ENCODE measurements at places on chromosomes 2 and 18. TPM values are rescaled to one million over a fixed set of nuclear protein-coding genes. Genes with fewer than 3 reads are reported as not detected.

GRCh38 chr2:181456660-181457120, 496 bp upstream of the ITGA4 start:
- peaks cover 15% of the 10 kb centered on the region for H3K4me1 ChIP-seq
- no peaks in the 10 kb centered on the region for H3K27me3 ChIP-seq

DNA sequence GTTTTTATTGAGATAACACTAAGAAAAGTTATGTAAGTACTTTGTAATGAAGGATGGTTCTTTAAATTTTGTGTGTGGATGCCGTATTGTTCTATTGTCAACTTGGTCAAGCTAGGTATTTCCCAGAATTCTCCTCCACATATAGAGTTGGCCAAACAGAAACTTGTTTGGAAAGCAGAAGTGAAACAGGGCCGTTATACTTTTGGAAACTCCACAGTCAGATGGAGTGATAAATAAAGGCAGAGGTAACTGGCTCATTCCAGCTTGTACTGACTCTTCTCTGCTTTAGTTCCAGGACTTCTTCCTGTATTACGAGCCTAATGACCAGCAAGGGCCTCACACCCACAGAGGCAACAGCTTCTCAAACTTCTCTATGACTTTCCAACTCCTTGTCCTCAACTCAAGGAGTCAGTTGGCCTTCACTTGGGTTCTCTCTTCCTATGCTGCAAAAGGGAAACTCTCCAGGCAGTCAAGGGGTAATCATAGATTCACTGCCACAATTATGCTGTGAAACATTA, 16.4 kb upstream of the STARD7 start:
- no peaks in the 10 kb centered on the region for H3K4me1 ChIP-seq
- no peaks in the 10 kb centered on the region for H3K27me3 ChIP-seq
- no peak overlapping the region for H3K4me3 ChIP-seq
- peak overlapping the region; percentile 55 for H3K27ac ChIP-seq
- no peaks in the 10 kb centered on the region for H3K36me3 ChIP-seq

DNA sequence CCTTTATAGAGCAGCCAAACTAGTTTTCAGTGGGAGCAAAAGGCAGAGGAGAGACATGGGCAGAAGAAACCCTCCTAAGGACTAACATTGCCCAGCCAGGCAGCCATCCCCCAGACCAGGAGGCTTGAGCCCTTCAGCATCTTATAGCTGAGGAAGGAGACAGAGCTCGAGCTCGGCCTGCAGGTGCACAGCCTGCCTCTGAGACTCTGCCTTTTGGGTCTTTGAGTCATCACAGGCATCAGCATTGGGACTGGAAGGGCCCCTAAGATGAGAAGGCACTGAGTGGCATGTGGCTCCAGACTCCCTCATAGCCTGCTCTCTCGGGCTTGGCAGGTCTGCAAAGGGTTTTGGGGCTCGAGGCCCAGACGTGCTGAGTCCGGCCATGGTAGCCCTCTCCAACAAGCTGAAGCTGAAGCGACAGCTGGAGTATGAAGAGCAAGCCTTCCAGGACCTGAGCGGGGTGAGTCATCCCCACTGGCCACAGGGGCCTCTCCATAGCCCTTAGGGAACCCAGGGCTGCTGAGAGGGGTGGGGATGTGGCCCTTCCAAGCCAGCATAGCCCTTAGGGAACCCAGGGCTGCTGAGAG, 84.1 kb downstream of the EPAS1 start:
- H3K27ac ChIP-seq = no peak overlapping the region
- H3K36me3 ChIP-seq = no peaks in the 10 kb centered on the region
- H3K4me1 ChIP-seq = no peaks in the 10 kb centered on the region
- H3K4me3 ChIP-seq = no peak overlapping the region
- H3K27me3 ChIP-seq = no peaks in the 10 kb centered on the region
- DNase-seq = no peak

GRCh38 chr2:39622860-39623259, 42.9 kb upstream of the TMEM178A start:
- H3K36me3 ChIP-seq = no peaks in the 10 kb centered on the region
- no peak overlapping the region for H3K27ac ChIP-seq
- no peak overlapping the region for H3K4me3 ChIP-seq
- no peaks in the 10 kb centered on the region for H3K27me3 ChIP-seq
- no peaks in the 10 kb centered on the region for H3K4me1 ChIP-seq

DNA sequence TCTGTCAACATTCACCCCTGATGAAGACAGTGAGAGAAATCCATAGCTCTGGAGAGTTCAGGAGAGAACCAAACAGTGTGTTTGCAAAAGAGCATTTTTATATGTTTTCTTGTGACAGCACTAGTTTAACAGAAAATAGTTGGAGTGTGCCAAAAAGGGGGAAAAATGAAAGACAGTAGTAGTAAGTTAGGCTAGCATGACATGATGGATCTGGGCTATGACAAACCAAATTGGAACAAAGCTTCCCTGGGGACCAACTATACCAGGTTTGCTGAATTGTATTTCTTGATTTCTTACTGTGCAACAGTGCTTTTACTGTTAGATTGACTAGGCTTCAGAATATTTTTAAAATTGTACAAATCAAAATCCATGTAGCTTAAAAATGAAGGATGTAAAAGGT, 159.8 kb downstream of the ARHGAP15 start:
- no peak overlapping the region for H3K4me3 ChIP-seq
- no peaks in the 10 kb centered on the region for H3K4me1 ChIP-seq
- no peak for DNase-seq
- H3K27ac ChIP-seq = no peak overlapping the region

DNA sequence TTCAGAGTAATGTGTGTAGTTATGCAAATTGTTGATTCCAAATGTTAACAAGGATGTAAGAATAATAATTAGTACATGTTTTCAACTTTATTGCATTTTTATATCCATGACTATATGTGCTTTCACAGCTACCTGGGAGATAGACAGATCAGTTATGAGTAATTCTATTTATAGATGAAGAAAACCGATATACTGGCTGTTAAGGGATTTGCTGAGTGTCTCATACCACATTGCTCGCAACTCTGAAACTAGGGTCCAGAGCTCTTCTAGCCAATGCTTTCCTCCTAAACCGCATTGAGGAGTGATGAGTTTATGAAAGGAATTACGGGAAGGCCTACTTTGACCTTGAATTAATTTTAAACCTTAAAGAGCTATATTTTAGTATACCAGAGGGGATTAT, 202.3 kb downstream of the MYO3B start:
- H3K36me3 ChIP-seq = no peaks in the 10 kb centered on the region
- no peak overlapping the region for H3K27ac ChIP-seq
- no peaks in the 10 kb centered on the region for H3K4me1 ChIP-seq
- no peaks in the 10 kb centered on the region for H3K27me3 ChIP-seq
- no peak for DNase-seq

Gene ANKRD53
- 0.14 TPM for total RNA-seq

Gene AKAIN1
- 0.14 TPM for total RNA-seq

Gene OBSL1
- 9.6 TPM for total RNA-seq

Gene AGXT
- total RNA-seq = 0.14 TPM

Gene RESP18
- total RNA-seq = not detected

Gene MAP3K19
- 0.05 TPM for total RNA-seq

Gene ZNF396
- 1.7 TPM for total RNA-seq

Measured in thymus (tissue), 14 donors.